ENCODE measurements at places on chromosomes 6 and 20.
A peak's percentile ranks its signal among the peaks of the same experiment; 100 is the strongest.

DNA sequence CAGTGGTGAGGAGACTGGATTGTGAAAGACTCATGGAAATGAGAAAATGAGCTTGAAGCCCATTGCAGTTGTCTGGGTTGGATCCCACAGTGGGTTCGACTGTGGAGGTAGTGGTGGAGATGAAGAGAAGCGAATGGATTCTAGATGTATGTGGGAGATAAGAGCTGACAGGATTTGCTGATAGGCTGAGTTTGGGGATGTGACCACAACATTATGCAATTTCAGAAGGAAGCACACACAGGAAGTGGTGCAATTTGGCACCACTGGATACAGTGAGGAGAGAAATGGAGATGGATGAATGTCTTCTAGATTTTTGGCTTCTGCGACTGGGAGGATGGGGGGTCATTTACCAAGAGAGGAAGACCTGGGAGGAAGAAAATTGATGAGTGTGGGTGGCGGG lies 64.4 kb upstream of the MAFB start:
- no peak for DNase-seq

GRCh38 chr6:138682704-138683527 lies 90.7 kb upstream of the CCDC28A start:
- no peak for DNase-seq

GRCh38 chr6:41494212-41495110 lies 51.7 kb upstream of the FOXP4 start:
- DNase-seq: no peak

DNA sequence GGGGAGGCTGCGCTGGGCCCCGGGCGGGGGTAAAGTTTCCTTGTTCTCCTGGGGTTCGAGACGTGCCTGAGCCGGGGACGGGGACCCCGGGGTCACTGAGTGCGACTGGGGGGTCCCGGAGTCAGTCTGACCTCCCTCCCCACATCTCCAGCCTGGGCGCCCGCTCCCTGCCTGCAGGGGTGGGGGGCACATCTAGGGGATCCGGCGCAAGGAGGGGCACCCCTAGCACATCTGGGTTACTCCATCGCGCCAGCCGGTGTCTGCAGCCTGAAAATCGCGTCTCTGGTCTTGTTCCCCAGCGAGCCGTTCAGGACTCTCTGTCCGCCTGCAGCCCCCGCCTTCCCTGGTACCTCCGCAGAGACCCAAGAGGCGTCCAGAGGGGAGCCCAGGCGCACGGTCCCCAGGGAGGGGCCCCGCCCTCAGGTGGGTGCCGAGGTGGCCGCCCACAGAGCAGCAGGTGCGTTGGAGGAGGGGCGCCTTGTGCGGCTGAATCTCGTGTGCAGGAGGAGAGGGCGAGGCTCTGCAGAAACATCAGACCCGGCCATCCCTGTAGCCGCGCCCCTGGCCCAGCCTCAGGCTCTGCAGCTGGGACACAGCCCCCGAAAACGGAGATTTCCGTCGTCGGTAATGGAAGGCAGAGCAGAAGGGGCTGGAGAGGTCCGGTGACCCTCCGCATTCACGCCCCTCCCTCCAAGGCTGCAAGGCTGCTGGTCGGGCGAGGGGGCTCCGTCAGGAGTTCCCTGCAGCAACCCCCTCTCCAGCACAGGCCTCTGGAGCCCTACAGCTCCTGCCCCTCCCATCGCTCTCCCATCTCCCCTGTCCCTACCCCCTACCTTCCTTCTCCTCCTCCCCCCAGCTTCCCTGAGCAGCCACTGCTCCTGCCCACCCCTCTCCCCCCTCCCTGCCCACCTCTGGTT lies 628 bp upstream of the CHRNA4 start:
- DNase-seq: no peak

DNA sequence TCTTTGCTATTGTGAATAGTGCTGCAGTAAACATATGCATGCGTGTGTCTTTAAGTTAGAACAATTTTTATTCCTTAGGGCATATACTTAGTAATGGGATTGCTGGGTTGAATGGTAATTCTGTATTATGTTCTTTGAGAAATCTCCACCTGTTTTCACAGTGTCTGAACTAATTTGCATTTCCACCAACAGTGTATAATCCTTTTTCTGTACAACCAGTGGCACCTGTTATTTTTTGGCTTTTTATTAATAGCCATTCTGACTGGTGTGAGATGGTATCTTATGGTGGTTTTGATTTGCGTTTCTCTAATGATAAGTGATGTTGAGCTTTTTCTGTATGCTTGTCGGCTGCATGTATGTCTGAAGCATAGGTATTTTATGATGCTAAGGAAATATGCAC lies 820.8 kb upstream of the MAP3K7 start:
- DNase-seq: no peak

DNA sequence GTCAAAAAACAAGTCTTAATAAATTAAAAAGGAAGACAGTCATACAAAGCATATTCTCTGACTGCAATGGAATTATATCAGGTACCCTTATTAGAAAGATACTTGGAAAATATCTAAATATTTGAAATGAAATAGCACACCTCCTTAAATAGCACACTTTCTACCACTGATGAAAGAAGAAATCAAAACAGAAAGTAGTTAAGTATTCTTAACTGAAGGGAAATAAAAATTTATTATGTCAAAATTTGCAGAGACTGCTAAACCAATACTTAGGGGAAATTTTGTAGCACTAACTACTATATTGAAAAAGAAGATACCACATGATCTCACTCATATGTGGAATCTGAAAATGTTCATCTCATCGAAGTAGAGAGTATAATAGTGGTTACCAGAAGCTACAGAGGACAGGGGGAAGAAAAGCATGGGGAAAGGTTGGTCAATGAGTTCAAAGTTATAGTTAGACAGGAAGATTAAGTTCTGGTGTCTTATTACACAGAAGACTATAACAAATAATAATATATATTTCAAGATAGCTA lies 112.2 kb downstream of the ASCC3 start:
- DNase-seq: no peak

GRCh38 chr20:45404438-45404837 lies 3.7 kb upstream of the DBNDD2 start:
- no peak for DNase-seq

DNA sequence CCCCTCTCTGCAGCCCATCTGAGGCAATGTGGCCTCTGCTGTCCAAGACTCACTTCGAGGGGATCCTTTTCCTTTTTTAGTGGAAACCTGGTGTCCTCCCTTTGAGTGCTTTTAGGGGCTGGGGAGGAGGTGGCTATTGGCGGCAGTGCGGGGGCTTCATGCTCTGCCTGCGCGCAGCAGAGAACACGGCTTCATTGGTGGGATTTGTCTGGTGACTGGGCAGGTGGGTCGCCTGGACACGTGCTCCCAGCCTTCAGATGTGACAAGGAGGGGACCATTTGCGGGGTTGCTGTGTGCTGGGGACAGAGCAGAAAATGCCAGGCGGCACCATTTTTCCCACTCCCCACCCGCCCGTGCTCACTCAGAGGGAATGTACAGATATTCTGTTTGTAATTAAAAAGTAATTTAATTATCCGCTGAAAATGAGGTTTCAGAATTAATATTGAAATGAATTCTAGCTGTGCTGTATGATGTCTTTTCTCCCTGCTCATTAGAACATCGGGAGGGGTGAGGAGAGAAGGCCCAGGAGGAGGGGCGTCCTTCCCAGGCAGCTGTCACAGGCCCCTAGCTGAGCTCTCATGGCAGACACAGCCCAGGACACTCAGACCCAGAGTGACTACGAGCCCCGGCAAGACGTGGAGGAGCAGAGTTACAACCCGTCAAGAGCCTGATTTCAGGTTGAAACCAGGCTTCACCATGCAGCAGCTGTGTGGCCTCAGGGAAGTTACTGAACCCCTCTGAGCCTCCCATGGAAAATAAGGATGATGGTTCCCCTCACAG lies 417.2 kb upstream of the SULF2 start:
- DNase-seq: no peak

DNA sequence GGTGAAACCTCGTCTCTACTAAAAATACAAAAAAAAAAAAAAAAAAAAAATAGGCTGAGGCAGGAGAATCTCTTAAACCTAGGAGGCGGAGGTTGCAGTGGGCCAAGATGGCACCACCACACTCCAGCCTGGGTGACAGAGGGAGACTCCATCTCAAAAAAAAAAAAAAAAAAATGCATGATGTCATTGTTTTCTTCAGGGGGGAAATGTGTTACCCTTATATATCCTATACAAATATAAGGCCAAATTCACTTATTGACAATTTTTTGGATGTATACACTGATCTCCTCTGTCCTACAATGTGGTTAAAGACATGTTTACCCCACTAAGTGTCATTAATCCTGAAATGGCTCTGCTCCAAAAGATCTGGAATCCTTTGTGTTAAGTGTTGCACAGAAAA lies 73.1 kb downstream of the TPBG start:
- no peak for DNase-seq

DNA sequence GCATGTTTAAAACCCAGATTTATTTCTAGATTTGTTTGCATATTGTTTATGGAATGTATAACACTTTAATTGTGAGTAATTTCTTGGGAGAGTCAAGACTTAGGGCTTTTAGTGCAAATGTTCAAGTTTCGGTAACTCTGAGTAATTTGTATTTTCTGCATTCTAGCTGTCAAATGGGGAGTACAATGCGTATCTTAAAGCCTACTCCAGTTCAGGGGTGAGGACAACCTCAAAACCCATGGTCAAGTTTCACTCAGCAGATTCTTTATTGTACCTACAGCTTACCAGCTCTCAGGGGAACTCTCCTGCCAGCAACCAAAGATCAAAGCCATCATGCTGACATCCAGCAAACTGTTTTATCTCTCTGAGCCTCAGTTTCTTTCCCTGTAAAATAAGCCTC lies 458.6 kb upstream of the JARID2 start:
- DNase-seq: no peak

DNA sequence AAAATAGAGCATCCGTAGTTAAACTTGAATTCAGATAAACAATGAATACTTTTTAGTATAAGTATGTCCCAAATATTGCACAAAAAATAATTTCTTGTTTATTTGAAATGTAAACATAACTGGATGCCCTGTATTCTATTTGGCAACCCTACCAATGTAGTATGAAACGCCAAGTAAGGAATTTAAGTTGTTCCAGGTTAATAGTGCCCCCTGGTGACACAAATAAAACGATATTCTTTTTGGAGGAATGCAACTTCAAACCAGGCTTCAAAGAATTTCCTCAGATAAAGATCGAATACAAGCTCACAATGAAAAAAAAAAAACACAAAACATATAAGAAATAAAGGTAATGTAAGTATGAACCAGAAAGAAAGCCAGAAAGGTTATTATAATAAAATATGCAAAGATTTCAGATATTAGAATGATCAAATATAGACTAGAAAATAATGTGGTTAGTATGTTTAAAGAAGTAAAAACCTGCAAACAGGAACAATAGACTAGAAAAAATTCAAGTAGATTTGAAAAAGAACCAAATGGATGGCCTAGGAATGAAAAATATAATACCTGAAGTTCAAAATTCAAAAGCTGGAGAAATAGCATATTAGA lies 18.4 kb upstream of the AKAP7 start:
- DNase-seq: peak; percentile 23

DNA sequence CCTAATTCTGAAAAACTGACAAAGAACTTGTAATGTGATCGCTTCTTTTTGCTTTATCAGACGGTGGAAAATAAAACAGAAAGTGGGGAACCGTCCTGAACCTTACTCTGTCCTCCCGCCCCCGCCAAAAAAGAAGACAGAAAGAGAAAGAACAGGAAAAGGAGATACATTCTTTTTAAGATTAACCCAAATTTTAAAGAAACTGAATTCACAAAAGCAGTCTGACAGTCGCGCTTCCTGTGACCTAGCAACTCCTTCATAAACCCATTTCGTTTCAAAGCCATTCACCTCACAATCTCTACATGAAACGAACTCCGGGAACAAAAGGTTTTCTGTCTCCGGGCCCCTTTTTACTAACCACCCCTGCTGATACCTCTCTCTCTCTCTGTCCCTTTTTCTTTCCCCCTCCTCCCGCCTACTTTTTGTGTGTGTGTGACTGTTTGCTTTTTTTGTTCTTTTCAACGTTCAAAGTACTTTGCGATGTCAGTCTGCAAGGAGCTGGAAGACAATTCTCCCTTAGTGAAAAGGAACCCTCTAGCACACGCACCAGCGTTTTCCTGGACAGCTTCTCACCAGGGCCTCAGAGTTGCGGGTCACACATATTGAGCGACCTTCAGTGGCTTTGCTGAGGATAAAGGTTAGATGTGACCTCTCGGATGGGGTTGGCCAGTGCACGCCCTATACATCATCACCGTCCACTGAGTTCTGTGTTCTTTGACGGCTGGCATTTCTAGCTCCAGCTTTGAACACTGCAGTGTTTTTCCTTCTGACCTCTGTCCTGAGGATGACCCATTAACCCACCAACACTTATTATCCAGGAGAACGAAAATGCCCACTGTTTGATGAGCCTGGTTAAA lies 530 bp upstream of the NEDD9 start:
- DNase-seq: no peak

GRCh38 chr6:161066511-161066910 lies 74.9 kb downstream of the MAP3K4 start:
- DNase-seq: no peak

DNA sequence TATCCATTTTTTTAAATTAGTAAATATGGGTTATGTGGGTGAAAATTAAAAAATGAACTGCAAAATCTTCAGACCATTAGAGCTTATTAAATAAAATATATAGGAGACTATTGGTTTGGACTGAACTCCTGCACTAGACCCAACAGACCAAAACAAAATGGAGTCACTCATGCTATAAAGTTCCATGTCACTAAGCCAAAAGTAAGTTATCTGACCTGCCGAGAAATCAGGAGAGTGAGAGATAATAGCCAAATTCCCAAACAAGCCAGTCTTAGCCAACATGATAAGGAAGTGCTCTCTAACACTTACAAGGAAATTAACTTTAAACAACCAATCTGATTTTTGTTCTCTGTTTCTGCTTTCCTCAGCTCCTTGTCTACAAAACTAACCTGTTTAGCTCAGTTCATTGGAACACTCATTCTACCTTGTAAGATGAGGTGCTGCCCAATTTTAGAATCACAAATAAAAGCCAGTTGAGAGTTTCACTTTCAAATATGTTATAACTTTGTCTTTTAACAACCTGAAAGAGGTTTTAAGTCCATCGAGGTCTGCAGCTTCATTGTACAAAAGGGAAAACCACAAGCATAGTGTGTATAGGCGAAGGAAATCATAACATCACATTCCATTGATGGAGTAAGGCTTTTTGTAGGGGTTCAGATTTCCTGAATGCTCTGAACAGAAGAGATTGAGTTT lies 220.5 kb downstream of the TENT5A start:
- no peak for DNase-seq

Measured in GM06990 (cell line).